ENCODE measurements at places on chromosomes 1 and 21.
A peak's percentile ranks its signal among the peaks of the same experiment; 100 is the strongest.

DNA sequence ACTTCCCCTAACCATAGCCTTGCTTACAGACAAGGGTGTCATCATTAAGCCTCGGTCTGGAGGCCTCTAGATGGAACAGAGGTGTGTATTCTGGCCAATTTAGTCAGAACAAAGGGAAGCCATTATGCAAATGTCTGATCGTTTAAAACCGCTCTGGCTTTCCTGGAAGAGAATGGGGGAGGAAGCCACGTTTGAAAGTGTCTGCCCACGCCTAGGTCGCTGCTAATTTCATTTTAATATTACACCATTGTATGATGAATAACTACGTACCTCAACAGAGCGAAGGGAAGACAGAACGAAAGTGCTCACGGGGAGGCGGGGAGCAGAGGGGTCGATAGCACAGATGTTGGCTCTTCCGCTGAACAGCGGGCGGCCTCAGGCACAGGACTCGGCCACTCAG, 41.1 kb upstream of the CSF3R start:
- peak; percentile 13 for DNase-seq

GRCh38 chr21:34582506-34583150, 32.3 kb downstream of the RCAN1 start:
- DNase-seq: no peak

DNA sequence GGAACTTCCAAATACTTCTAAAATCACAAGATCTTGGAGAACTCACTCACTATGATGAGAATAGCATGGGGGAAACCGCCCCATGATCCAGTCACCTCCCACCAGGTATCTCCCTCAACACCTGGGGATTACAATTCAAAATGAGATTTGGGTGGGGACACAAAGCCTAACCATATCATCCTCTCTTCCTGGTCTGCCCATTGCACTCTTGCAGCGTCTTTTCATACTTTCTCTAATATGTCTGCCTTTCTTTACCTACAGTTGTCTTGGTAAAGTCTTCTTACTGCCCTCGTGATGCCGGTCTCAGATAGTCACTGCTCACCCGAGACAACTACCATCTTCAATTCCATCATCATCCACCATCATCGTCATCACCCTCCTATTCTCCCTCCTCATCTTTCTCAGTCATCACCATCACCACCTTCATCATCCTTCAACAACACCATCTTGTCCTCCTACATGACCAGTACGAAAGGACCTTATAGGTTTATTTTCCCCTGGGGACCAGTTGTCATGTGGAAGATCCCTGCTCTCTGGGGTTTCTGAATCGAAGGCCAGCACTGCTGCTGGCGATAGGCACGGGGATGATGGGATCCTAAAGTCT, 58.5 kb upstream of the CASZ1 start:
- DNase-seq: no peak

DNA sequence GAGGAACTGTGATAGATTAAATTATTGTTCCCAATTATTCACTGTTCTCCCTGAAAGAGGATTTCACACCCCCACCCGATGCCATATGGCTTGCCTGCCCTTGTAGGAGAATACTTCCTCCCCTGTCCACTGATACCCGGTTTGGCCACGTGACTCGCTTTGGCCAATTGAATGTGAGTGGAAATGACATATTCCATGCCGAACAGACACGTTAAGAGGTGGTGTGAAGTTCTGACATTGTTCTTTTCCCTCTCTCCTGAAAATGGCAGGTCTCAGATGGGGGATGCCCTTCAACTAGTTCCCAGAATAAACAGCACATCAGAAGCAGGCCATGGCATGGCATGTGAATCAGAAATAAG, 5.3 kb downstream of the STUM start:
- no peak for DNase-seq

GRCh38 chr1:194277927-194278326, 1091.5 kb upstream of the B3GALT2 start:
- DNase-seq: no peak

DNA sequence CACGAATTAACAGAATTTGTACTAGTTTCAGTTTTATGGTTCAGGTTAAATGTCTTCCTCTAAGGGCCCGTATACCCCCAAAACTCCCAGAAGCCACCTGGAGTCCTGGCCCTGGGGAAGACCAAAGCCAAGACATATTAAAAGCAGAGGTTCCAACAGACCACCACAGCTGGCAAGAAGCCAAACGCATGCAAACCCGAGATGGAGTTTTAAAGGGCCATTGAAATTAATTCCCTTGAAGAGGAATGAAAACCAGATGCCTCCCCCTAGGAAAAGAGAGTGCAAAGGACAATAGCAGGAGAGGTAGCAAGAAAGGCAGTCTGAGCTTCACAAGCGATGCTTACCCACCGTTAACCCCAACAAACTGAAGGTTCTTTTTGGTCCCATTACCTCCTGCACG, 48.1 kb downstream of the KANK4 start:
- no peak for DNase-seq

GRCh38 chr1:10302416-10302815, 92.0 kb downstream of the KIF1B start:
- no peak for DNase-seq

- no peak for DNase-seq
Observed at GRCh38 chr1:25572107-25572506, 28.7 kb downstream of the LDLRAP1 start.

DNA sequence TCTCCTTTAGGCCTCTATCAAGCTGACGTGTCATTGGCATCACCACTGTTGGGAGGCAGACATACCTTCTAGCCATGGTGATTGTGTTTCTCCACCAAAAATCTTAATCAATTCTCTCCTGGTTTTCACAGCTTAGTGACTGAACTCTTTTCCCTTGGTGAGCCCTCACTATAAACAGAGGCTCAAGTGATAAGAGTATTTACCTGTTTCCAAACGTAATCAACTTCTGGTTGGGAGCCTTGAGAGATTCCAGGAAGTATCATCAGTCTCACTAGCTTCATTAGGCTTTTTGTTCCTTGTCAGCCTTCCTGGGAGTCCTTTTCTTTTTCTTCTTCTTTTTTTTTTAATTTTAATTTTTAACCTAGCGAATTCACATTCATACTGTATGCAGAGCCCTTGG, 33.8 kb upstream of the KCNQ4 start:
- no peak for DNase-seq

- DNase-seq: no peak
Observed at GRCh38 chr1:43007377-43008114, 48.9 kb upstream of the SLC2A1 start.

GRCh38 chr1:37954316-37954971, 7.6 kb upstream of the INPP5B start:
- DNase-seq: no peak

DNA sequence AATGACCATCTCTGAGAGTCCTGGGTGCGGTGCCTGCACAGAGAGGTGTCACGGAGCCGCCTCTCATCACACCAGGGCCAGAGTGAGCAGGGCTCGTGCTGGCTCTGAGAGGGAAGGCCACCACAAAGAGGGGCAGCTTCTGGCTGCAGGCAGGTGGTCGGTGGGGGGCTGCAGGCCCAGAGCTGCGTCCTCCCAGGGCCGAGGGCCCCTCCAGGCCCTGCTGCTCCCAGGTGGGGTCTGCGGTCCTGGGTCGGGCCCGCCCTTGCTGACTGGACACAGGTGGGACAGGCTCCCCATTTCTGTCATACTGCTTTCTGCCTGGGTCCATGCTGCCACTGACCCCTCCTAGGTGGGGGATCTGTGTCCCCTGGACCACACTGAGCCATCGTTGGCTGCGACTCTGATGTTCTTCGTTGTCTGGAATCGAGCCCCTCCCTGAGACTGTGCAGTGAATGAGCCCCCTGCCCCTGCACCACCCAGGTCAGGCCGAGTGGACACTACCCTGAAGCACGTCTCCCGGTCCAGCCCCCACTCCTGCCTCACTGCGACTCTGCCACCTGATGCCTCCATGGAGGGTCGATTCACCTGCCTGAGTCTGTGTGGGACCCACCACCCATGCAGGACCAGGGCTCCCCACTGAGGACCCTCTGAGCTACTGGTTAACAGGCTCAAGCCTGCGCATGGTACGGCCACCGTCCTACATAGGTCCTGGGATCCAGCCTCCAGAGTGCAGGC, 332.0 kb upstream of the VAMP3 start:
- no peak for DNase-seq

DNA sequence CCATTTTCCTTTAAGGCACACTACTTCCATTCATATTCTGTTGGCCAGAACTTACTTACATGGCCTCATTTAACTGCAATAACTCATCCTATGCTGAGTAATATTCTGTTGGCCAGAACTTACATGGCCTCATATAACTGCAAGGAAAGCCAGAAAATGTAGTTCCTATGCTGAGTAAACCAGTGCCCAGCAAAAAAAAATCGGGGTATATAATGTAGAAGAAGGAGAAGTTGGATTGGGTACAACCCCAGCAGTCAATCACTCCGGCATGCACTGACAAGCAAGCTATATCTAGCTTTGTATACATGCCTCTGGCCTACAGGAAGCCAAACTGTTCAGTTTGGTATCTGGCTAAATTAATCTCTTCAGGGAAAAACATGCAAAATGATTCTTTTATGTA, 39.4 kb upstream of the PPIH start:
- DNase-seq: no peak
